ENCODE measurements at places on chromosomes 6 and 20. TPM values are rescaled to one million over a fixed set of nuclear protein-coding genes. Genes with fewer than 3 reads are reported as not detected.

Gene NKX2-2
- total RNA-seq, result not detected

Gene OXT
- total RNA-seq, result not detected

Gene ELOVL4
- total RNA-seq, result 4.1 TPM

Gene DYNLT2
- 3.0 TPM for total RNA-seq

Gene CCN5
- 29.7 TPM for total RNA-seq

Gene AURKA
- not detected for total RNA-seq

Gene PROKR2
- total RNA-seq, result not detected

Gene CTCFL
- total RNA-seq, result not detected

Gene C6orf15
- total RNA-seq, result 0.35 TPM

GRCh38 chr6:40135491-40136072 lies 201.3 kb upstream of the MOCS1 start:
- DNase-seq, result no peak
- H3K4me3 ChIP-seq, result no peak overlapping the region
- no peak overlapping the region for H3K27ac ChIP-seq
- H3K4me1 ChIP-seq, result no peaks in the 10 kb centered on the region
- no peaks in the 10 kb centered on the region for H3K27me3 ChIP-seq

- peak within 1 kb of the TSS; percentile 57 for H3K4me3 ChIP-seq
- peak within 1 kb of the TSS; percentile 84 for H3K27ac ChIP-seq
- no peaks in the 10 kb centered on the region for H3K36me3 ChIP-seq
- no peaks in the 10 kb centered on the region for H3K27me3 ChIP-seq
- H3K4me1 ChIP-seq, result peaks cover 41% of the 10 kb centered on the region
Observed at GRCh38 chr20:62367136-62367632, at the start of gene LAMA5. TSS of gene LAMA5 (minus strand) at chr20:62367312. CDS start at chr20:62367245, 67 bp downstream.

- DNase-seq, result no peak
- no peaks in the 10 kb centered on the region for H3K27me3 ChIP-seq
- H3K4me3 ChIP-seq, result no peak overlapping the region
- H3K4me1 ChIP-seq, result no peaks in the 10 kb centered on the region
Observed at GRCh38 chr20:20406306-20406705, 38.4 kb downstream of the INSM1 start.

GRCh38 chr6:156508923-156509322 lies 268.3 kb upstream of the ARID1B start:
- H3K27ac ChIP-seq, result no peak overlapping the region
- H3K36me3 ChIP-seq, result no peaks in the 10 kb centered on the region
- no peaks in the 10 kb centered on the region for H3K4me1 ChIP-seq
- DNase-seq, result no peak
- H3K4me3 ChIP-seq, result no peak overlapping the region
- H3K27me3 ChIP-seq, result no peaks in the 10 kb centered on the region

DNA sequence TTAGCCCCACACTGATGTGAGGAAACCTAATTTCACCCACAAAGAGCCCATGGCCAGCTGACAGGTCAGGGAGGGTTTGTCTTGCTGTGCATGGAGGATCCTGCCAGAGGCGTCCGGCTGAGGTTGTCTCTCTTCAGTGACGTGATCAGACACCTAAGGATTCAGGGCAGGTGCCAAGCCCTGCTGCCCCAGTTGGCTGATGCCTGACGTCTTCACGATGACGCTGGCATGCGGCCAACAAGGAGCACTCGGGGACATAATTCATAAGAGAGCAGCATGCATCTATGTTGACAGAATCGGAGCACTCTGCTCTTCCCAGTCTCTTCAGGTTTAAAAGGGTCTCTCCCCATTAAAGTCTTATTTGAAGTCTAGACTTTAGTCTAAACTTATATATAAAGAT lies 47.8 kb downstream of the PSMB1 start:
- DNase-seq, result no peak
- H3K4me1 ChIP-seq, result no peaks in the 10 kb centered on the region
- H3K27me3 ChIP-seq, result no peaks in the 10 kb centered on the region
- no peak overlapping the region for H3K4me3 ChIP-seq

DNA sequence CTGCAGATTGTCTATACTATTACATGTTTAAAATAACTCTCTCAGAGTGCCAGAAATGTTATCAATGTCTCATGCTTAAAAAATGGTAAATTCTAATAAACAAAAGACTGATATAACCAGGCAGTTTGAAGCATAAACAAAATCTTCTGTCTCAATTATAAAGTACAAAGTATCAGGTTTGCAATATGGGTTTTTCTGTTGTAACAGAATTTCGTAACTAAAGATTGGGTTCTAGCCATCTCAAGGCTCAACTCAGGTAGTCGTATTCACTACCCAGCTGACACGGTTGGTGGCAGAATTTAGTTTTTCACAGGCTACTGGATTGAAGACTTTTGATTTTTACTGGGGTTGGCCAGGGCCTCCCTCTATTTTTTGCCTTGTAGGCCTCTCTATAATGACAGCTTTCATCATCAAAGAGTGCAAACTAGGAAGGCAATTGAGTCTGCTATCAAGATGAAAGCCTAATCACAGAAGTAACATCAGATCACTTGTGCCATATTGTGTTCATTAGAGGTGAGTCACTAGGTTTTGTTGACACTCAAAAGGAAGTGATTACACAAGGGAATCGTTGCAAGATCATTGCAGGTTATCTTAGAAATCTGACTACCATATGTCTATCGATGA lies 3.6 kb downstream of the CYP39A1 start:
- no peaks in the 10 kb centered on the region for H3K4me1 ChIP-seq
- H3K4me3 ChIP-seq, result no peak overlapping the region

- no peak overlapping the region for H3K27ac ChIP-seq
- DNase-seq, result no peak
- no peak overlapping the region for H3K4me3 ChIP-seq
Observed at GRCh38 chr6:16949716-16950115, 152.1 kb upstream of the STMND1 start.

- H3K36me3 ChIP-seq, result no peaks in the 10 kb centered on the region
- no peaks in the 10 kb centered on the region for H3K4me1 ChIP-seq
- no peaks in the 10 kb centered on the region for H3K27me3 ChIP-seq
- no peak for DNase-seq
- H3K4me3 ChIP-seq, result no peak overlapping the region
- H3K27ac ChIP-seq, result no peak overlapping the region
Observed at GRCh38 chr6:103105686-103106085, 1712.2 kb downstream of the GRIK2 start.

- H3K4me1 ChIP-seq, result no peaks in the 10 kb centered on the region
- H3K4me3 ChIP-seq, result no peak overlapping the region
- DNase-seq, result peak; percentile 12
- H3K27ac ChIP-seq, result no peak overlapping the region
- no peaks in the 10 kb centered on the region for H3K27me3 ChIP-seq
Observed at GRCh38 chr20:17624070-17624469, 54.2 kb downstream of the DSTN start.

DNA sequence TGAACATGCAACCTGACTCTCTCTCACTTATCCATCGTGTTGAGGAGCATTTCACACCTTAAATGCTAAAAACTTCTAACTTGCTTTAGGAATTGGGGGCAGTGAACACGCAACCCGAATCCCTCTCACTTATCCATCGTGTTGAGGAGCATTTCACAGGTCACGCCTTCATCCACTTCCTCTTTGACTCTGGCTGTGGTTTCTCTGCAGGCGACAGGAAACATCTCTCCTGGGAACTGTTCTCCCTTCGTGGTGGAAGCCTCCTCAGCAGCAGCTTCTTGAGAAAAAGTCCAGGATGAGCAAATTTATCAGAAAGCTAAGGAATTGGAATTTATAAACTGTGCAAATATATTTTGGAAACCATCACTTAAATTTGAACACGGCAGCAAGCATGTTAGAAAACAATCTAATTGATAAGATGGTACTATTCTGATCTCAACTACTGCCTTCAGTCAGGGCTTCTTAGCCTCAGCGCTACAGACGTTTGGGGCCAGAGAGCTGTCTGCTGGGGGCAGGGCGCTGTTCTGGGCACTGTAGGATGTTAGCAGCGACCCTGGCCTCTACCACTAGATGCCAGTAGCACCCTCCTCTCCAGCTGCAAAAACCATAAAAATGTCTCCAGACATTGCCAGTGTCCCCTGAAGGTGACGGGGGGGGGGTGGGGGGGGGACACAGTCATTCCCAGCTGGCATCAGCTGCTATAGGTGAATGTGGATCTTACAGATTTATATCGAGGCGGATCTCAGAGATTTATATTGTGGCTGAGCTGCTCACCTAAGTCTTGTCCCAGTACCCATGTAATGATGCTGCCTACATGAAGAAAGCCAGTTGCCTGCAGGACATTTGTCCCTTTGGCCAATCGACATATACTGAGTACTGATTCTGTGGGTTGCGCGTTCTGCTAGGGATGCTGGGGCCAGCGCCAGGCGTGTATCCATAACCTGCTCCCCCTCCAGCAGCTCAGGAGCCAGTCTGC lies 26.2 kb downstream of the CTCFL start:
- DNase-seq, result no peak
- H3K4me3 ChIP-seq, result no peak overlapping the region
- no peaks in the 10 kb centered on the region for H3K4me1 ChIP-seq
- no peaks in the 10 kb centered on the region for H3K36me3 ChIP-seq
- H3K27me3 ChIP-seq, result no peaks in the 10 kb centered on the region

DNA sequence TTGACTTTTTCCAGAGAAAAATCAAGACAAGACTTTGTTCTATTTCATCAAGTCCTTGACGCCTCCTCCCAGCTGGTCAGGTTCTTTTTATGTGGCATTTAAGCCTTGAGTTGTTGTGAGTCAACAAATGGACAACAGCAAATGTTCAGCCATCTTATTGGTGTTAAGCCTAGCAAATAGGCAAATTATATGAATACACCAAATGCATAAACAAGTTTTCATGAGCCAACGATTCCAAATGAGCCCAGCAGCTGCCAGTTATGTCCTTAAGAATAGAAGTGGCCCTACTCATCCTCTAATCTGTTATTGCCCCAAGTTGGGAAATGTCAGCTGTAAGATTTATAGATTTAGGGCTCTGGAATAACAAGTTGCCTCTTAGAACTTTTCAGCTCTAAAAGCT lies 312.0 kb downstream of the SOX4 start:
- H3K36me3 ChIP-seq, result no peaks in the 10 kb centered on the region
- peaks cover 3% of the 10 kb centered on the region for H3K4me1 ChIP-seq
- H3K27me3 ChIP-seq, result no peaks in the 10 kb centered on the region
- no peak overlapping the region for H3K4me3 ChIP-seq

DNA sequence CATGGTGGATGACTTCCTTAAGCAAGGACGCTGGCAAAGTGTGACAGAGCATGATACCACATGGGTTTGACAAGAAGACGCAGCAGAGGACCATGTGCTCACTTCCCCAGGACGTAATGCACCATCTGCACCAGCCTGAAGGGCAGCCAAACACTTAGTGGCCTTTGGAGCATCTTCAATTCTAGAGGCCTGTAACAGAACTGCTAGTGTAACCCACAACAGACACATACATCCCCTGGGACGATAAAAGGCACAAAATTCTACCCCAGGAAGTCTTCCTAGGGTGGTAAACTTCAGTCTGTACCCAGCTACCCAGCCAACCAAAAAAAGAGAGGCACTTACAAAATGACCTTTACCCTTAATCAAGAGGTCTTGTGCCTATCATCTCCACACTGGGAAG lies 9.2 kb upstream of the CPNE1 start:
- H3K36me3 ChIP-seq, result no peaks in the 10 kb centered on the region
- H3K4me3 ChIP-seq, result no peak overlapping the region
- no peaks in the 10 kb centered on the region for H3K27me3 ChIP-seq

GRCh38 chr6:131861381-131861780 lies 53.6 kb downstream of the ENPP1 start:
- DNase-seq, result no peak
- H3K4me1 ChIP-seq, result no peaks in the 10 kb centered on the region
- no peaks in the 10 kb centered on the region for H3K36me3 ChIP-seq
- no peak overlapping the region for H3K4me3 ChIP-seq
- H3K27me3 ChIP-seq, result no peaks in the 10 kb centered on the region
- no peak overlapping the region for H3K27ac ChIP-seq

DNA sequence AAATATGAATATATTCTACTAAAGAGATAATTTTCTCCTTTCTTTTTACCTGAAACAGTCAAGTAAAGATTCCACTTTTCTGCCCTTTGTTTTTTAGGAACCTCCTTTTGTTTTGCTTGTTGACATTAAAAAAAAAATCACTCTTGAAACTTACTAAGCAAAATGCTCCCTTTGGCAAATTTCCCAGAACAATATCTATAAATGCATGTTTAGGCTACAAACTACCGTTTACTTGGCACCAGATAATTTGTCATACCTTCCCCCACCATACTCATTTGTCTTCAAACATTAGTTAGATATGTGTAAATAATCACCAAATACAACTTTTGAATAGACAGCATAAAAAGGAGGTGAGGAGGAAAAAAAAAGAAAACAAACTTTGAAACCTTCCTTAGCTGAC lies 604.7 kb downstream of the RFPL4B start:
- no peak overlapping the region for H3K27ac ChIP-seq
- no peaks in the 10 kb centered on the region for H3K4me1 ChIP-seq
- no peak for DNase-seq
- H3K4me3 ChIP-seq, result no peak overlapping the region

- H3K4me1 ChIP-seq, result no peaks in the 10 kb centered on the region
- no peak overlapping the region for H3K27ac ChIP-seq
- H3K36me3 ChIP-seq, result no peaks in the 10 kb centered on the region
- no peaks in the 10 kb centered on the region for H3K27me3 ChIP-seq
- no peak overlapping the region for H3K4me3 ChIP-seq
- no peak for DNase-seq
Observed at GRCh38 chr6:47428746-47429664, 48.6 kb upstream of the CD2AP start.

DNA sequence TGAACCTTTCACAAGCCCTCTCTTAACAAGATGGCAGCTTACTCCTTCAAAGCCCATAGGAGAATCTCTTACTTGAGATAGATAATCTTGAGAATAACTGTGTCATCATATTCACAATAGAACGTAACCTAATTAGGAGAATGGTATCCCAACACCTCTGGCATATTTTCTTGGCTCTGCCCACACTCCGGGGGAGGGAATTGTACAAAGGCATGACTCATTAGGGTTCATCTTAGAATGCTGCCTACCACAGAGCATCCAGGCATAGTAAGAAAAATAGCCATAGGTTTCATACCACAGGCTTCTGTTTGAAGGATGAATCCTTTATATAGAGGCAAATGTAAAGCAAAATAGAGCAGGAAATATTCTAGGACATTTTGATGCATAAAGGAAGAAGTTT lies 1100.6 kb upstream of the CITED2 start:
- H3K27ac ChIP-seq, result no peak overlapping the region
- H3K4me3 ChIP-seq, result no peak overlapping the region
- DNase-seq, result no peak
- no peaks in the 10 kb centered on the region for H3K4me1 ChIP-seq

DNA sequence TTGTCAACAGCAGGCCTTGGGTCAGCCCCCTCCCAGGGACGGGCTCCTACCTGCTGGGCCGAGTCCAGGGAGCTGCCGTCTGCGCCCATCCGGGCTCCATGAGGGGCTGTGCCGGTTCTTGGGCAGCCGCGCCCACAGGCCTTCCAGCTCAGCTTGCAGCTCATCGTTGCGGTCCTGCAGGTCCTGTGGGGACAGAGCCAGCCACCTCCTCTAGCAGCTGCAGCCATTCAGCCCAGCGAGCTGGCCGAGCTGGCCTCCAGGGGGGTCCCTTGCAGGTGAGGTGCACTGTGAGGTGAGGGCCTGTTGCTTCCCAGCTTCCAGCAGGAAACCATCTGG lies 74.4 kb downstream of the GINS1 start:
- no peaks in the 10 kb centered on the region for H3K27me3 ChIP-seq
- H3K4me1 ChIP-seq, result no peaks in the 10 kb centered on the region
- no peak overlapping the region for H3K27ac ChIP-seq
- DNase-seq, result no peak
- no peak overlapping the region for H3K4me3 ChIP-seq

GRCh38 chr6:132131758-132132157 lies 180.6 kb upstream of the CCN2 start:
- H3K4me1 ChIP-seq, result no peaks in the 10 kb centered on the region
- no peaks in the 10 kb centered on the region for H3K27me3 ChIP-seq
- H3K27ac ChIP-seq, result peak overlapping the region; percentile 92

- peaks cover 54% of the 10 kb centered on the region for H3K4me1 ChIP-seq
- H3K27ac ChIP-seq, result peak overlapping the region; percentile 94
- H3K4me3 ChIP-seq, result no peak overlapping the region
- no peaks in the 10 kb centered on the region for H3K36me3 ChIP-seq
- no peak for DNase-seq
Observed at GRCh38 chr20:47353692-47354463, 2.6 kb downstream of the ZMYND8 start.

Measured in uterus (tissue), 4 donors.